Right renal pelvis (tissue), 4 donors: ENCODE measurements at places on chromosomes 2 and 18.

DNA sequence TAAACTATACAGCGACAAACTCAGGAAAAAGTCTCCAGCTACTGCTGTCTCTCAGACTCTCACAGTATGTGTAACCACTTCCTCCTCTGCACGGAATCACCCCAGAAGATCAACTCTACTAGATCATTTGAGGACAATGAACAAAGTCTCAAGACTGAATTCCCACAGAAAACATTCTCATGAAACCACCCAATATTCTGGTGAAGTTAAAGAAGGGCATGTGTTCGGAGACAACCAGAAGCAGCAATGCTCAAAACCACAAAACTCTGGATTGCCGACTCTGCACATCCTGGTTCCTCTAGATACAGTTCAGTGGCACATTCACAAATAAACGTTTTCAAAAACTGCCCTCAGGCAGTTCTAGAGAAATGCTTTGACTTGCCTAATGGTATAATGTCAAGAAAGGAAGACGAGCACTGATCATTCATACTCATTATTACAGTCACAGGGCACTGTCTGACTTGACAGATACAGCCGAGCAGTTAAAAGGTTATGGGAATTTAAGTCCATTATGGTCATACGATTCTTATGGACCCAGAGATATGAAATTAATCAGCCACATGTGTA is 91.9 kb upstream of the STK17B start:
- no peak for DNase-seq

DNA sequence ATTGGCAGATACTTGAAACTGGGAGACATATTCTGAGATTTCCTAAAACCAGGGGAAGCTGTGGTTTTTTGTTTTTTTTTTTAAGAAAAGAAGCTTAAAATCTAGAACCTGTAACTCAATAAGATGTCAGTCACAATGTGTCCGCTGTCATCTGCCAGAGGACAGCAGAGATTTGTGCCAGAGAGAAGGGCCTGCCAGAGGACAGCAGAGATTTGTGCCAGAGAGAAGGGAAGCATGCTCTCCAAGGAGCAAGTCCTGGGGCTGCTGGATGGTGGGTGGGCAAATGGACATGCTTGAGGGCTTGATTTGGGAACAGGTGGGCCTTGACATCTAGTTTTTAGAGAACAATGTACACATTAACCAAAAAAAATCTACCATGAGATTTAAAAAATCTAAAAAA is 77.9 kb downstream of the CCDC93 start:
- no peak for DNase-seq

DNA sequence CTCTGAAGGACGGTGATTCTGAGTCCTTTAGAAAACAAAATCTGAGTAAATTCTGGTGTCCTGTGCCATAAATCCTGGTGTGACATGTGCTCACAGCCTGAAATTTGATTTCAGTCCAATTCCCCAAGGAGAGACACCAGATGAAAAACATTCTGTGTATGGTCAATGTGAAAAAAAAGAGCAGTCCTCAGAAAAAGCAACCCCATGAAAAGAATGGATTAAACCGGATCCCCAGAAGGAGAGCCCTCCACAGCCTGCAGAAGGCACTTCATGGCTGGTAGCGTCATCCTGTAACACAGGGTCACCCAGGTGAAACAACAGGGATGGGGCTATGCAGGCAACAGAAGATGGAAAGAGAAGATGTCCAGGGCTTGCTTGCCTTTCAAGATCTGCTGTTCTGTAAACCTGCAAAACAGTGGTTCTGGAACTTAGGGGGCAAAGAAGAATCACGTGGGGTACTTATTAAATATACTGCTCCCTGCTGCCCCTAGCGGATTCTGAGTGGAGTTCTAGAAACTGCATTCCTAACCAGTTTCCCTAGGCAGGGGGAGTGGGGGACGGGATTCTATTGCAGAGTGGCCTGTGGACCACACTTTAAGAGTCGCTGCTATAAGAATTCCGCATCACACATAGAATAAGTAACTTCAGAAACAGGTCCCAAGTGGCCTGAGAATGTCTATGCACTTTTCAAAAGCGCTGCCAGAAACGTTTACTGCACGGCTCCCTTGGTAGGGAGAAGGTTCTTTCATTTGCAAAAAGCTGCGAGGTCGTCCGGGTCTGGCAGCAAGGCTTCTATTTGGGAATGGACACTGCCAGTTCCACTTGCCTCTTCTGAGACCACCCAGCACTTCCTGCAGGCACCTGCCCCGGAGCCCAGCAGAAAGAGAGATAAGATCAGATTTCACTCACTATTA is 118.9 kb upstream of the ARL5A start:
- no peak for DNase-seq

DNA sequence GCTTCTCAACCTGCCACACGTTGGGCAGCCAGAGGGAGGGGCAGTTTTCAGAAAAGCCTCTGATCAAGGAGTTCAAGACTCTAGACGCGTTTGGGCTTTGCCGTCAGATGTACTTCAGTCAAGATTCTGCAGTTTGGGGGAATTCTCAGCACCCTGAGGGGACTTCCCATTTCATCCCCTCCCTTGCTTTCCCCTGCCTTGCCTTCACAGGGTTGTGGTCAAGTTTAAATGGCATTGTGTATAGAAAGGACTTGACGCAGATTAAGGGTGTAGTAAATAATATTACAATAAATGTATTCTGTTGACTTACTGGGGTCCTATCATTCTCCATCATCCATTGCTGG is 198.3 kb upstream of the NABP1 start:
- DNase-seq, result no peak

- DNase-seq, result no peak
Measured at GRCh38 chr2:120986898-120987650, 251.4 kb downstream of the GLI2 start.

- no peak for DNase-seq
Measured at GRCh38 chr2:239611222-239611795, 210.5 kb upstream of the HDAC4 start.

- DNase-seq, result no peak
Measured at GRCh38 chr2:8448824-8449556, 232.9 kb upstream of the ID2 start.

DNA sequence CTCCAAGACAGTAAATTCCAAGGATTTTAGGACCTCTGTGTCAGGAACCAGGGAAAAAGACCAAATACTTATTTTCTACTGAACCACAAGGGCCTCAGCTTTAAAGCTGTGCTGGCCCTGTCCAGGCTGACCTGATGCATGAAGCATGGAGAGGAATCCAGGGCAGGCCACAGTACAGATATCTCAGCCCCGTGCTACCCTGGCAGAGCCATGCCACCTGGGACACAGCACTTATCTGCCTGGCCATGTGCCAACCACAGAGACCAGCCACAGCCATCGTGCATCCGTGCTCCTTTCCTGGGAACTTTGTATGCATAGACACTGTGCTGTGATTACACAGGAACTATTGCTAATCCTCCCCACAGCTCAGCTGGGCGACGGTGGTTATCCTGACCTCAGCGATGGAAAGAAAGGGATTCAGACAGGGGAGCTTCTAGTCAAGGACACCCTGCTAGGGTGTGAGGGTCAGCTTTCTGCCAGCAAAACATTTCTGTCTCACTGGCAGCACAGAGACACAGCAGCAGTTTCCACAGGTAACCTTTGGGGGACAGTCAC is 687.4 kb upstream of the ID2 start:
- no peak for DNase-seq

DNA sequence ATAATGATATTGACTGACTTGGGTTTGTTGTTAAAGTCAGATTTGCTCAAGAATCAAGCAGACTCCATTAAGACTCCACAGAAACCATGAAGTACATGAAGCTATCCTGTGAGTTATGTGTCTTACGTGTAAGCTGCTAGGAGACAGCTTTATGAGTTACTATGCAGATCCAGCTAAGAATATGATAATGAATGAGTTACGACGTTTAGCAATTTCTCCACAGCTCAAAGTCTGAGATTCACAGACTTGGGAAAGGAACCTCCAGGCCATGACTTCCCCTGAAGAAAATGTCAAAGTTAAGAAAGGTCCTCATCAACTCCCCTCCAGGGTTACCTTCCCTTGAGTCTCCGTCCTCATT is 211.9 kb upstream of the HNRNPA3 start:
- DNase-seq, result no peak

DNA sequence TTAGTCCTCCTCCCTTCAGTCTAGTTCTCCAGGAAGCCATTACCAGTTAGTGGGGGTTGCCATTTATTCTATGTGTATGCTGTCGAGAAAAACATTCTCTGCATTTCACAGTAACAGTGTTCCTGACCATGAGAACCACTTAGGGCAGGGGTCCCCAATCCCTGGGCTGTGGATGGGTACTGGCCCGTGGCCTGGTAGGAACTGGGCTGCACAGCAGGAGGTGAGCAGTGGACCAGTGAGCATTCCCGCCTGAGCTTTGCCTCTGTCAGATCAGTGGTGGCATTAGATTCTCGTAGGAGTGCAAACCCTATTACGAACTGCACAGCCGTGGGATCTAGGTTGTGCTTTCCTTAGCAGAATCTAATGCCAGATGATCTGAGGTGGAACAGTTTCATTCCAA is 15.8 kb downstream of the ITGA4 start:
- DNase-seq, result no peak

- no peak for DNase-seq
Measured at GRCh38 chr2:25881764-25882163, 3.5 kb upstream of the ASXL2 start.

- no peak for DNase-seq
Measured at GRCh38 chr2:2901384-2902345, 476.0 kb downstream of the EIPR1 start.

GRCh38 chr2:128813352-128814034 is 494.8 kb upstream of the HS6ST1 start:
- no peak for DNase-seq

GRCh38 chr2:226797289-226797988 is 2.2 kb downstream of the IRS1 start:
- no peak for DNase-seq

DNA sequence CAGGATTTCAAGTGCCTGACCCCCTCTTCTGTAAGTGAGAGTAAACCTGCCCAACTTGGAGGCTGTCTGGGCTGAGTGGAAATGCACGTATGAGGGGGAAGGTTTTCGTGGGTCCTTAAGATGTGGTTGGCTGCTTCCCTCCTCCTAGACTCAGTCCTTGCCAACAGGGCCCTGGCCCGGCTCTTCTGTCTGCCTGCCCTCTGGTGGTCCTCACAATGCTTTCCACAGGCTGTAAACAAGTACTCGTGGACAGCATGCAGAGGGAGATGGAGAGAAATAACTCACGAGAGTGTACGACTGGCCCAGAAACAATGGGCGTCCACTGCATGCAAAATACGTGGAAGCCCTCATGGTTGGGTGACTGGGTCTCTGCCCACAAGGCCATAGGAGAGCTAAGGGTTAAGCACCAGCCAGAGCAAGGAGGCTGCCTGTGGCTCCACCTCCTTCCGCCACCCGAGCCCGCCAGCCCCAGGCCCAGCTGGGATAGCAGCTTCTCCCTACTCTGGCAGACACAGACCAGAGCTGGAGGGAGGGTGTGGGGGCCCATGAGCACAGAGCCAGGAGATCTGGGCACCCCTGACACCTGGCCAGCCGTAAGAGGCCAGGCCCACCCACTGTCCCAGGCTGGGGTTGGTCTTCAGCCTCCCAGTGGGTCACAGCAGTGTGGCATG is 17.0 kb upstream of the ARHGEF4 start:
- no peak for DNase-seq

DNA sequence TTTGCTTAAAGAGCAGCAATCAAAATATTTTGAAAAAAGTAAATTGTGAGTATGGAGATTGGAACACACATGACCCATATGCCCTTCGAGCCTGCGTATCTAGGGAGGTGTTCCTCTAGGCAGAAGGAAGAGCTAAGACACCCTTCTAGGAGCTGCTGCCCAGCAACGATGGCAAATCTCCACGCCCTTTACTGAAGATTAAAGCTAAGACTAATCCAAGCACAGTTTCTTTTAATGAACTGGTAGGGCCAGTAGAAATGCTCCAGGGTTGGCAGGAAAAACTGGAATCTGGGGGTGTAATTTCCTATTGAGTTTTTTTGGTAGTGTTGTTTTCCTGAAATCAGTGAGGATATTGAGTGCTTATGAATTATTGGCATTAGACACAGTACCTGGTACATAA is 712 bp upstream of the SERPINB13 start:
- no peak for DNase-seq

DNA sequence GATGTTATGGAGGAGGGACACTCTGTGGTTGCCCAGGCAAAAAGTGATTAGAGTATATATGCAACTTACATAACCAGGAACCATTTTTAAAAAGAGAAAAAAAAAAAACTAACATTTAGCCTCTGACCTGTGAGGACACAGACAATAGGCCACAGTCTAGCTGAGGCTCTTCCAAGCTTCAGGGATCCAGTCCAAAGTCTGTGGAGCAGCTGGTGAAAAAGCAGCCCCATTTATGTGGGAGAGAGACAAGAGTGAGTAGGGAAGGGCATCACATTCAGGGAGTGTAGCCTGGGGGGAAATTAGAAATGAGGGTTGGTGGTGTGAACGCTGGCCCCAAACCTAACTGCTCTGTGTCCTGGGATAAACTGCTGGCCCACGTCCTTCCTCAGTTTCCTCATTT is 122.8 kb downstream of the MYO5B start:
- no peak for DNase-seq

DNA sequence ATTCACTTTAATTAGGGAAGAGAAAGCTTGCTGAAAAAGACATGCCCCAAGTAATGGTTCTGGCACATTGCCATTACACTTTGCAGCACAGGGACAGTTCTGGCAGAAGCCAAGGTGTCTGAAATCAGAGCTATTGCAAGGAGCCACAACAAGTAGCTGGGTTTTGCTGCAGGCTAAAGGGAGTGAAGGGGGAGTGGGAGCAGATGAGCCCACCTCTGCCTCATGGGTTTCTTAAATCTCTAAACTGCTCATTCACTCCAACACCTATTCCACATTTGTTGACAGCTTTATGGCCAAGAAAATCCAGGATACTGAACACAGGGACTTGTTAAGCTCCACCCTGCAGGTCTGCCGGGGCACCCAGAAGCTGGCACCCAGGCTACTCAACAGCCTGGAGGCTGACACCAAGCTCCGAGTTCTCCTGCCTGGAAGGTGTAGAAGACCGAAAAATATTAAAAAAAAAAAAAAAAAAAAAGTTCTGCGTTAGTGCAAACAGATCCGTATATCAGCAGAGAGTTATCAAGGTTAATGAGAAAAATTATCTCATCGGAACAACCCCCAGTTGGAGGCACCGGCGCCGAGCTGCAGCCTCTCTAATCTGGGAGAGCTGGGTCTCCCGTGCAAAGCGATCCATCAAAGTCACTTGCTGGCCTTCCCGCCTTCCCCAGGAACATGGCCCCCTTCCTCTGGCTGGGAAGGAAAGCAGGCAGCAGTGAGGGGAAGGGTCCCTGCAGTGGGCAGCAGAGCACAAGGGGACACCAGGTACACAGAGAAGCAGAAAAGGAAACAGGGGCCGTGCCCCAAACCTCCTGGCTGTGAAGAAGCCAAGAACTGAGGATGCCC is 123.7 kb downstream of the HNMT start:
- DNase-seq, result no peak
